ENCODE measurements at places on chromosomes 11 and 22.

DNA sequence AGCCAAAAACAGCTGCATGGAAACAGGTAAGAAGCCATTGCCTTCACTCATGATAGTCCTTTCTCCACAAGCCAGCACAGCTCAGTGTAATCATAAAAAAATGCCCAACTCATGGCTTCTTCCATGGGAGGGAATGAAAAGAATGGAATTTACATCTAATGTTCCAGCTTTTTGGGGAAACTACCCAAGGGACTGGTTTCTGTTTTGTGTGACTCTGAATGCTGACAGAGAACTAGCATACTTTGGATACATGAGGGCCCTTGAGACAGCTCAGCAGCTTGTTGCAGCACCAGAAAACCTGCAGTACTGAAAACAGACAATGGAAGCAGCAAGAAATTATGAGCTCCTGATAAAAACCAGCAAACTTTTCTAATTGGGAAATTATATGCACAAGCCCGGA lies 24.2 kb upstream of the HORMAD2 start:
- DNase-seq, result no peak

DNA sequence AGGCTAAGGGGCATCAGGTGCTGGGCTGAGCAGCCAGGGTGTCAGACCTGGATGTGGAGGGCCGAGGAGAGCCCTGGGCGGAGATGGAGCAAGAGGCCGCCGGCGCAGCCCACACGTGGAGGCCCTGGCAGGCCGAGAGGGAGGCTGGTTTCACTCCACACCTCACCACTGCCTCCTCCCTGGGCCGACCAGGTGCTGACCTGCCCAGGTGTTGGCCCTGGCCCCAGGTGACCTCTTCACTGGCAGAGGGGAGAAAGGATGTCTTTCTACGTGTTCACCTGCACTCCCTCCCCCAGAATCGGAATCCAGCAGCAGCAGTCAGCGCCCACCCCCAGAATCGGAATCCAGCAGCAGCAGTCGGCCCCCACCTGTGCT lies 781 bp downstream of the ANO9 start:
- DNase-seq, result no peak

DNA sequence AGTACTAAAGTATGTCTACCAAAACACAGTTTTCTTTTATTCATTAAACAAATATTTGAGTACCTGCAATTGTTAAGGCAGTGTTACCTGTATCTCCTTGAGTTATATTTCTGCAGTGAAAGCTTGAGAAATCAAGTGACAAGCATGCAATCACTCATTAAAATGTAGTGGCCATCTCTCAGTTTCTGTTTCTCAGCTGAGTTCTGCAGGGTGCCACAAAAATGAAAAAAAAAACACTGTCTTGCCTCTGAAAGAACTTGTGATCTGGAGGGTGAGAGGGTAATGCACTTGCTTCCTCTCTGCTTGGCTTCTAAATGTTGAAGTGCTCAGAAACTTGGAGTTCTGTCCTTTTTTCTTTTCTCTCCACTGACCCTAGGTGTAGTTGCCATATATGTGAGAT lies 6.8 kb downstream of the QSER1 start:
- DNase-seq, result no peak

DNA sequence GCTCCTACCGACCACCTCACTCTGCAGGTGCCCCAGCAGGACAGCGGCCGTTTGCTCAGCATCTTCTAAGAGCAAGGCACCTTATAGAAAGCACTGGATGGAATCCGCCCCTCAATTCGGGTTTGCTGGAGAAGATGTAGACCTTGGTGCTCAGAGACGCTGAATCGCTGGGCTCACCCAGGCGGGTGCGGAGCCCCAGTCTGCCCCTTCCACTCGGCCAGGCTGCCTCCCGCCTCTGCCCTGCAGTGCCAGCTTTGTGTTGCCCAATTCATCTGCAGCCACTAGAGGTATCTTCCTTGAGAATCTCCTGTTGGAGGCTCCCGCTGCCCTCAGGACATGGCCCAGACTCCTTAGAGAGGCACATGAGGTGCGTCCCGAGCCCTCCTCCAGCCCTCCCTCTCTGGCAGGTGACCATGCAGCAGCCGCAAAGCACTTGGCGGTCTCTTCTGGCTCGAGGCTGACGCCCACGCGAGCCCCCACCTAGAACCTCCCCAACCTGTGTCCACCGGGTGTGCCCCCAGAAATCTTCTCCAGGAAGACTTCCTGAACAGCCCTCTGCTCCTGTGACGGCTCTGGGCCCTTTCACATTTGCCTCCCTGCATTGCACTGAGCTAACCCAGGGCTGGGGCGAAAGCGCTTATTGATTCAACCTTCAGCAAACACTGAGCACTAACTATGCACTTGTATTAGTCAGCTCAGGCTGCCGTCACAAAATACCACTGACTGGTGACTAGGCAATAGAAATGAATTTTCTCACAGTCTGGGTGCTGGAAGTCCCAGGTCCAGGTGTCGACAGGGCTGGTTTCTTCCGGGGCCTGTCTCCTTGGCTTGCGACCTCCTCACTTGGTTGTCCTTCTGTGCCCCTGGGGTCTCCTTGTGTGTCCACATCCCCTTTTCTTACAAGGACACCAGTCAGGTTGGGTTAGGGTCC lies 117.5 kb downstream of the WNT7B start:
- DNase-seq, result no peak

DNA sequence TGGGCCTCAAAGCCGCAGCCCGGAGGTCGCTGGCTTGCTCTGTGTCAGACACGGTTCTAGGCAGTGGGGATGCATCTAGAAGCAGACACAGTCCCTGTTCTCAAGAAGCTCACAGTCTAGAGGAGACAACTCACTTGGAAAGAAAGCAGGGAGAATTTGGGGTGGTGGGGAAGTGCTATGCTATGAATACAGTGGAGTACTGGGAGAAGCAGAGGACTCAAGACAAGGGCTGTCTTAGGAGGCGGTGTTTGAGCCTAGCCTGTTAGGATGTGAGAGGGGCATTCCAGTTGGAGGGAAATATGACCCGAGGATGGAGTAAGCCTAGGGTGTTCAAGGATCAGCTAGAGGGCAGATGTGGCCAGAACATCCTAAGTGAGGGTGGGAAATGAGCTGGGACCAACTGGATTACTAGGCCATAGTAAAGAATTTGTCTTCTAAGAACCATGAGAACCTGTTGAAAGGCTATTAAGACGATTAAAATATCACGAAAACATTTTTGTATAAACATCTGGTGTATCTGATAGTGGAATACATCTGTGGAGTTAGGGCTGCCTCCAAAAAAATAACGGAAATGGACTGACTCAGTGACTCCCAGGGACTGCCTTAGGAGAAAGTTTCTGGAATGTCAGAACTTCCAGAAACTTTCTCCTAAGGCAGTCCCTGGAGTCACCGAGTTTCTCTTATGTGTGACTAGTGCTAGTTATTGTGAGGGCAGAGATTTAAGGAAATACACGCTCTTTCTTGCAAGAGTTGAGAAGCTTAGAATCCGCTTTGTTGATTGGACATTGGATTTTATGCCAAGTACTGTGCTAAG lies 1.1 kb upstream of the PITPNB start:
- peak; percentile 41 for DNase-seq

DNA sequence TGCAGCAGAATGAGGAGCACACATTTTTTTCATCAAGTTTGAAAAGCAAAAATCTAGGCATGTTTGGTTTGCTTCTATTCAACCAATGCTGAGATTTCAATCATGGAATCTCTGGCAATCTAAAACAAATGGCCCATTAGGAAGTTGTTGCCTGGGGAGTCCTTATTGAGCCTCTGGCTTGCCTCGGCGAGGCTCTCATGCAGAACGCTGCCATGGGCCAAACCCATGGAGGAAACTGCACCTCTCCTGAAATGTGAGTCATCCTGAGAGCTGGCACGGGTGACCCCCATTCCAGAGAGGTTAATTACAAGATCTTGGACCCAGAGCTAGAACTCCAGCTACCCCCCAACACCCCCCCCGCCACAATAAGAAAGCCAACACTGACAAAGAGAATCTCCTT lies 80.7 kb downstream of the MN1 start:
- no peak for DNase-seq

DNA sequence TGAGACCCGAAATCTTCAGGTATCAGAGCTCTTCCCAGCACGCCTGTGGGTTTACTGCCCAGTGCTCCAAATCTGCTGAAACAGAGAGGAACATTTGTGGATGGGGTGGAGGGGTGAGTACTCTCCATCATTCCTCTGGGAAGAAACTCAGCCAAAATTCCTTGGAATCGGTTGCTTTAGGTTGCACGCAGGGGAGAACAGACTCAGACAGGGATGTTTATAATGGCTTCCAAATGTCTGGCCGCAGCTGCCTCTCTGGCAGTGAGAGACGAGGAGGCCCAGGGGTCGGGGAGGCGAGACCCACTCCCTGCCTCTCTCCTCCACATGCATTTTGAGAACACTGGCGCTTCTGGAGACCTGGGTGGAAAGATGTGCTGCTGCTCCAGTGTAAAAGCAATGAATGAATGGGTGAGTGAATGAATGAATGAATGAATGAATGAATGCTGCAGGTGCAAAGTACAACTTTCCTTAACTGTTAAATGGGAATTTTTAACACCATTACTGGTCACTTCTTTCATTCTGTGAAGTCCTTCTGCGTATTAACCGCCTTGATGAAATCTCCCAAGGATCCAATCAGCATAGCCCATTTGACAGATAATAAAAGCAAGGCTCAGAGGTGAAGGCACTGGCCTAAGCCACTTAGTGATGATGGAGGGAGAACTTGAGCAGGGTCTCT lies 437.4 kb downstream of the MIAT start:
- no peak for DNase-seq
